Natural killer cell (primary cell): ENCODE measurements at places on chromosomes 3 and 15. TPM values are rescaled to one million over a fixed set of nuclear protein-coding genes. Genes with fewer than 3 reads are reported as not detected.

GRCh38 chr3:97647441-97647982 is 117.0 kb upstream of the ARL6 start:
- no peaks in the 10 kb centered on the region for H3K27me3 ChIP-seq
- no peak overlapping the region for H3K4me3 ChIP-seq
- no peak for DNase-seq
- H3K36me3 ChIP-seq, result no peaks in the 10 kb centered on the region
- H3K4me1 ChIP-seq, result no peaks in the 10 kb centered on the region

GRCh38 chr15:72229947-72230196 is 1.1 kb downstream of the PKM start:
- no peaks in the 10 kb centered on the region for H3K36me3 ChIP-seq
- H3K27ac ChIP-seq, result peak overlapping the region; percentile 76
- peak overlapping the region; percentile 92 for H3K4me3 ChIP-seq

- H3K27ac ChIP-seq, result no peak overlapping the region
- H3K27me3 ChIP-seq, result no peaks in the 10 kb centered on the region
- no peaks in the 10 kb centered on the region for H3K36me3 ChIP-seq
- H3K4me3 ChIP-seq, result no peak overlapping the region
- H3K4me1 ChIP-seq, result no peaks in the 10 kb centered on the region
Observed at GRCh38 chr3:75260-75659, 121.3 kb upstream of the CHL1 start.

DNA sequence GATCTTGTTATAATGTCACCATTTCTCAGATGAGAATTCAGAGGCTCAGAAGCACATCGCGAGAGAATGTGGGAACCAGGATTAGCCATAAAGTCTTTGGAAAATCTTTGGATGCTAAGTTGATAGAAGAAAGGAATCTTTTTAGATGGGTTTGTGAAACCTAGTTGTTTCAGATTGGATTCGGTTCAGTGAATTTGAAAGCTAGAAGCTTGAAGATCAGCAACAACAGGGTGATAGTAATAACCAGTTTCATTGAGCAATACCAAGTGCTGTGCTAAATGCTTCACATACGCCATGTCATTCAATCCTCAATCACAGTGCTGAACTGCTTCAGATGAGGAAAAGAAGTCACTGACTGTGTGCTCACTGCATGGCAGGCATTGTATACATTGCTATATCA is 47.4 kb upstream of the MITF start:
- H3K4me1 ChIP-seq, result no peaks in the 10 kb centered on the region
- H3K27ac ChIP-seq, result no peak overlapping the region
- no peaks in the 10 kb centered on the region for H3K36me3 ChIP-seq

DNA sequence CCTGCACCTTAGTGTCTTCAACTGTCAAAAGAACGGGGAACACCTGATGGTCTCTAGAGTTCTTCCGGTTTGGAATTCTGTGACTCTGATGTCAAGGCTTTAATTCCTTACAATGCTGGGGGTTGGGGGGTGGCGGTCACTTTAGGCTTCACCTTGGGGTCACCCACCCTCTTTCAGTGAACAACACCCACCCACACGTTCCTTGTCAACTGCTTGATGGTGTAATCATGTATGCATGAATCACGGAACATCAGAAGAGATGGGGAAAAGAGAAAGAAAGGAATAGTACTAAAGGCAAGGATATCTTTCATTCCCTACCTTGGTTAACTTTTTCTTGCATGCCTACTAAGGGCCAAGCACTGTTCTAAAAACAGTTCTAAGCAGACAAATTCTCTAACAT is 7.3 kb upstream of the UBE2E1 start:
- H3K4me1 ChIP-seq, result no peaks in the 10 kb centered on the region
- no peak overlapping the region for H3K4me3 ChIP-seq
- no peak overlapping the region for H3K27ac ChIP-seq
- no peaks in the 10 kb centered on the region for H3K27me3 ChIP-seq
- H3K36me3 ChIP-seq, result no peaks in the 10 kb centered on the region

DNA sequence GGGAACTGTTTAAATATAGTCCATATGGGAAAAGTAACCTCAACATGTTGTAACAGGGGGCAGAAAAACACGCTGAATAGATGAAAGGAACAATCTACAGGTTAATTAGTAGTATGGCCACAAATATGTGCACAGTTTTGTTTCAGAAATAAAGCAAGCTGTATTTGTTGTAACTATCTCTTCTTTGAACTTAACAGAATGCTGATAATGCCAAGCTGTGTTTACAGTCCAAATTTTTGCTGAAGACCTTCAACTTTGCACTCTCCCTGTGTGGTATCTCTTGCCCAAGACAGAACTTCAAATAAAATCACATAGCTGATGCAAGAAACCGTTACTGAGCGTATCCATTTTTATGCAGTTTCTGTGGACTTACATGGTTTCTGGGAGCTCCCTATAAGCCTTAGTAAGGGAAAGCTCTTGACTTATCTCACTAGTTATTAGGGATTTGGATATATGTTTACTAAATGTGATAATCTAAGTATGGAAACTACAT is 425.4 kb upstream of the TPRG1 start:
- no peak overlapping the region for H3K4me3 ChIP-seq
- H3K36me3 ChIP-seq, result no peaks in the 10 kb centered on the region
- no peak for DNase-seq
- no peaks in the 10 kb centered on the region for H3K4me1 ChIP-seq

DNA sequence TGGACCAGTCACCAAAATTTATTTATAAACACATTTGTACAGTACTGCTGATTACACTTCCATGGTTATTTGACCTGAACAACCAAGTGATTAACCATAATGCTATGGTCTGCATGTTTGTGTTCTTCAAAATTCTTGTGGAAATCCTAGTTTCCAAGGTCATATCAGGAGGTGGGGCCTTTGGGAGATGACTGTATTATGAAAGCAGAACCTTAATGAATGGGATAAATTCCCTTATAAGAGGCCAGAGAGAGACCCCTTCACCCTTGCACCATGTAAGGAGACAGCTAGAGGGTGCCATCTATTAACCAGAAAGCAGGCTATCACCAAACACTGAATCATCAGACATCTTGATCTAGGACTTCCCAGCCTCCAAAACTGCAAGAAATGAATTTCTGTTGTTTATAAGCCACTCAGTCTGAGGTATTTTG is 1.9 kb downstream of the SCAPER start:
- no peaks in the 10 kb centered on the region for H3K36me3 ChIP-seq
- peaks cover 14% of the 10 kb centered on the region for H3K4me1 ChIP-seq
- no peak for DNase-seq
- H3K27me3 ChIP-seq, result no peaks in the 10 kb centered on the region
- no peak overlapping the region for H3K4me3 ChIP-seq

DNA sequence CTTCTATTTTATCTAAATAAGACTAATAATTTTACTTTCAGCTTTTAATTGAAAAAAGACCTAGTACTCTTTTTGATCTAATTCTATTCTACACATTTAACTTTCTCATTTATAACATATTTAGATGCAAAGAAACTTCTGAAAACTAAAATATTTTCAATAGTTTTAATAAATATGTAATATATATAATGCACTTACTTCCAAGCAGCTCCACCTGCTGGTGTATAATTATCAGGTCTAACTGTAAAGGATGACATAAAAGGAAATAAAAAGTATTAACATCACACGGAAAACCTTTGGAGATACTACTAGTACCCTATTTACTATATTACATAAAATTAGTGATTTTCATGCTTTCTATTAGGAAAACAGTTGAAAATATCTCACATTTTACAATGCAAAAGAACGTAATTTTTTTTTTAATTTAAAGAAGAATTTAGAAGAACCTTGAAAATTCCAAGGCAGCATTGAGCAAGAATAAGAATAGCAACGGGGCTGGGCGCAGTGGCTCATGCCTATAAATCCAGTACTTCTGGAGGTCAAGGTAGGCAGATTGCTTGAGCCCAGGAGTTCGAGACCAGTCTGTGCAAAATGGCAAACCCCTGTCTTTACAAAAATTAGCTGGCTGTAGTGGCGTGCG is 10.2 kb downstream of the PLSCR5 start:
- DNase-seq, result peak; percentile 15
- H3K4me3 ChIP-seq, result no peak overlapping the region

GRCh38 chr3:126267976-126268615 is 87.7 kb upstream of the ALDH1L1 start:
- H3K36me3 ChIP-seq, result no peaks in the 10 kb centered on the region
- H3K27me3 ChIP-seq, result no peaks in the 10 kb centered on the region
- H3K4me3 ChIP-seq, result no peak overlapping the region
- H3K4me1 ChIP-seq, result no peaks in the 10 kb centered on the region

DNA sequence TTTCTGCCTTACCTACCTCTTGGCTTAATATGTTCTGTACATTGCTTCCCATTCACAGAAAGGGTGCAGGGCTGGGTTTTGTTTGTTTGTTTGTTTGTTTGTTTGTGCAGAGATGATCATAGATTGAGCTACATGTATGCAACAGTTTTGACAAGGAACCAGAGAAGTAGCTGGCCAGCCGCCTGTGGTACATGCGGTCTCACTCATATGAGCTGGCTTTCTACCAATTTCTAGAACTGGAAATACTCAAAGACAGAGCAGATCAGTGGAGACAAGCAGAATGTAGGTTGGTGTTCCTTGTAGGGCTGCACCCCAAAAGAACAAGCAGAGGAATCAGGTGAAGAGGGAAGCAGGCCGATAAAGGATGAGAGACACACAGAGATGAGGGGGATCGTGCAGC is 502.7 kb downstream of the SOX2 start:
- no peaks in the 10 kb centered on the region for H3K36me3 ChIP-seq
- no peak overlapping the region for H3K4me3 ChIP-seq
- no peak overlapping the region for H3K27ac ChIP-seq
- H3K27me3 ChIP-seq, result no peaks in the 10 kb centered on the region

DNA sequence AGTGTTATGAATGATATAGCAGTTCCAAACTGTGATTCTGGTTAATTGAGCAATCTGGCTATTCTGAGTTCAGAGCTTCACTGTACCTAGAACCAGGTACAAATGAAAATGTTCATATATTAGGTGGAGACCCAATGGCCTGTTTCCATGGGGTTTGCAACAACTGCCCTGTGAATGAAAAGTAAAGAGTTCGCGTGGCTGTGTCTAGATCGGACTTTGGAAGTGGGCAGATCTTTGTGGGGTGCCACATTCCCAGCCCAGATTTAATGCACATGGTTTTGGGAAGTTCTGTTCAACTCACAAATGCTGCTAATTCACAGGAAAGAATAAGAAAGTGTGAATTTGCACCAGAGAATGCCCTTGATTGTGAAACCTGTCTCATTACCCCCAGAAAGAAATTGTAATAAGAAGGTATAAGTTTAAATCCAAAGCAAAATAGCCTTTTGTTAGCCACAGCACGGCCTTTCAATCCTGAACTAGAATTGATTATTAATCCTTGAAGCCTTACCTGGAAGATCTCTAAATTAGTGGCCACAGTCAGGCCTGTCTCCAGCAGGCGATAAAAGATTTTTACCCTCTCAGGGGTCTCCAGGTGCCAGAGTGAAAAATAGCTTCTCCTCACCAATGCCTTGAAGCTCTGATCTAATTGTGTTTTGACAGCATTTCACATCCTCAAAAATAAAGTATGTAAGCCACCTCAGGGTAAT is 22.6 kb downstream of the WHAMM start:
- H3K36me3 ChIP-seq, result peaks cover 92% of the 10 kb centered on the region
- DNase-seq, result no peak
- H3K27ac ChIP-seq, result no peak overlapping the region
- no peaks in the 10 kb centered on the region for H3K27me3 ChIP-seq

- no peak overlapping the region for H3K4me3 ChIP-seq
- no peak overlapping the region for H3K27ac ChIP-seq
- H3K27me3 ChIP-seq, result no peaks in the 10 kb centered on the region
Observed at GRCh38 chr15:74239051-74239705, 3.1 kb downstream of the CCDC33 start.

Gene SMAD6
- total RNA-seq, result 0.38 TPM

Gene CPB1
- not detected for total RNA-seq

Gene GOLGA8R
- total RNA-seq, result 126 TPM

Gene TF
- total RNA-seq, result 3.2 TPM

Gene XCR1
- total RNA-seq, result not detected

Gene FBXW12
- 0.25 TPM for total RNA-seq
